CD4-positive, alpha-beta T cell treated with Interleukin-15 for 4 hours (primary cell): ENCODE measurements at places on chromosomes 4 and X.
A peak's percentile ranks its signal among the peaks of the same experiment; 100 is the strongest.

GRCh38 chr4:33381816-33382215 lies 2661.6 kb downstream of the PCDH7 start:
- DNase-seq: no peak

- no peak for DNase-seq
These were observed 1.8 kb downstream of the PPP1R2C start for GRCh38 chrX:42776195-42776594.

GRCh38 chr4:147683188-147683591 lies 773 bp downstream of the PRMT9 start:
- DNase-seq: peak; percentile 6

DNA sequence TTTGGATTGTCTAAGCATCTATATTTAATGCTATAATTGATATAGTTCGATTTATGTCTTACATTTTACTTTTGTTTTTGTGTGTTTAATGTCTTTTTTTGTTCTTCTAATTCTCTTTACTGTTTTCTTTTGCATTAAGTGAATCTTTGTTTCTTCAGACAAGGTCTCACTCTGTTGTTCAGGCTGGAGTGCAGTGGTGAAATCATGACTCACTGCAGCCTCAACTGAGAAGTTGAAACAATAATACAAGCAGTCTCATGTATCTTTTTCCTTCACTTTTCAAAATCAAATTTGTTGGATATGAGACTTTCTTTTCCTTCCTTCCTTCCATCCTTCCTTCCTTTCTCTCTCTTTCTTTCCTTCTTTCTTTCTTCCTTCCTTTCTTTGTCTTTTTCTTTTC lies 1401.6 kb downstream of the ADGRL3 start:
- DNase-seq: no peak

DNA sequence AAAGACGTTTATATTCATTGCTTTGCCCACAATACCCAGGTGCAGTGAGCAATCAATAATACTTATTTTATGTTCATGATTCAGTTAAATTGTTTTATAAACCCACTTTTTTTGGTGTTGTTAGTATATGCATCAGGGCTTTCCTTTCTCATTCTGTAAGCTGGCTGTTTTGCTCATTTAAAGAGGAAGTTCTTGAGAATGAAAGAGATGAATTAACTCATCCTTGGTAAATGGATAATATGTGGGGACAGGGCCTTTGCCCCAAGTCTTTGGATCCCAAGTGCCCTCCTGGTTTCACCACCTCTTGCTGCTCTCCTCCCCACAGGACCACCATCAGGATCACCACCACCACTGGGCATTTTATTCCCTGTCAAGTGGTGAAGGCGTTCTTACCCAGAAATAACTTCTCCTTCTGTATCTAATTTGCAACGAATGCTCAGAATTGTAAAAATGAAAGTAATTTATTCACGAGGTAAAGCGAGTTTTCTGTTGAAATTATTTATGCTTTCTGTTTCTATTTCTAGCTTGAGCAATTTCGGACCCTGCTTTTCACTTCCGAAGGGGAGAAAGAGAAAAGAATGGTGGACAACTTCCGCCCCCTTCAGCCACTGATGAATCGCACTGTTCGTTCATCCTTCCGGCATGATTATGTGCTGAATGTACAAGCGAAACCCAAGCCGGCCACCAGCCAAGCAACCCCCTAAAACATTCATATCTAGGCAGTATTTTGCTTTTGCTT lies 8.2 kb upstream of the ZRSR2 start:
- DNase-seq: no peak

DNA sequence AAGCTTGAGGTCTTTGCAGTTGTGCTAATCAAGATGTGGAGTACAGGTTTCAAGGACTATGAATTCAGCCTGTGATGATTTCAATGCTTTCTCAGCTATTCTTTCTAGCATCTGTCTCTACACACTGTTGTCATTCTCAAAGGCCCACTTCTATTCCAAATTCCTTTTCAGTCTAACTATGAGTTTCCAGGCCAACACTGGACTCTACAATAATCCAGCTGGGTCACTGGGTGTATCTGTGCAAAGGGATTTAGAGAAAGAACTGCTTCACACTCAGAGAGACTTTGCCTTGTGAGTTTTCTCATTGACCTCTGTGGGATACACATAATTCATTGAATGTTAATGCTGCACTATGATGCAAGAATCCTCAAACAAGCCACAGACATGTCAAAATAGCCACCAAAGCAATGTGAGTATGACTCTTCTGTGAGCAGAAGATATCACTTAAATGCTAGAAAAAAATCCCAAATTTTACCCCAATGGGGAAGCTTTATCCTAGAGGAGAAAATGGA lies 171.8 kb upstream of the CLNK start:
- no peak for DNase-seq

DNA sequence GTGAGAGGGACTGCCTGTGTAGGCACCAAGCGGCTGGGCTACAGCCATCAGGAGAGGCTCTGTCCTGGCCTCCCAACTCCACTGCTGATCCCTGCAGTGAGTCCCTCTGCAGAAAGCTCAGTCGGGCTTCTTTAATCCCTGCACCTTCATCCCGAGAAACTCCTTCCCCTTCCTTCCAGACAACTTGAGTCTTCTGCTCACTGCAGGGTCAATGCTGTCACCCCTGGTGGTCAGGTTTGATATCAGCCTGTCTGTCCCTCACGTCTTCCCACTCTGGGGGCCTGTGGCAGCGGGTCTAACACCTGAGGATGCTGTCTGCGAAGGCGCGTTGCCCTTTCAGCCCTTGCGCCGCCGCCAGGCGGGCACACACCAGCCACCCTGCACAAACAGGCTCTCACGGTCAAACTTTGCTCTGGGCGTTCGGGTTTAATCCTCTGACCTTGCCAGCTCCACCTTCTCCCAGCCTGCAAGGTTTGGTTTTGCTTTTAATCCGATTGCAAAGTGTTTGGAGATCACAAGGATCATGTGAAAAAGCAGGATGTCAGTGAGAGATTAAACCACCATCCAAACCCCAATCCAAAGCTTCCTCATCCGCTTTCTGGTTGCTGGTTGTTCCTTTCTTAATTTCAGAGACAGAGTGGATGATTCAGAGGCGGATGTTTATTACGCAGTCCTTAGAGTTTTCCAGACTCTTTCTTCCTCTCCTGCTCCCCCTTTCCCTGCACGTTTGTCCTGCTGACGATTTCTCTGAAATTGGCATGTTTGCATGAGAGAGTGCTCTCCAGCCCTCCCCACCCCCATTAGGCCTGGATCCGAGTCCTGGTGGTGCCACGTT lies 74.8 kb upstream of the SLC34A2 start:
- DNase-seq: no peak

DNA sequence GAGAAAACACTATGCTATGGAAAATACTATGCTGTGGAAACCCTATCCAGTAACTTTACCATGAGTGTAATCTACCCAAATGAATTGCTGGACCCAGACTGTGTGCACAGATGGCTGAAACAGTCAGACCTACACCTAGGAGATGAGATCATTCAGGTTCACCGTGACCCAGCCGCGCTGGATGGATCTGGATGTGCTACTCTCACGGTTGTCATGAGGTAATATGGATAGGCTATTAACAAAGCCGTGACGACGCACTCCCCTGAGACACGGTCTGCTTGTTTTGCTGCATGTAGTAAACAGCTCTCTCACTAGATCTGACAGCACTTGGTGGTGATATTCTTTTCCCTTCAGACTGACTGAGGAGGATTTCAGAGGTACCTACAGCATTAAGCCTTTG lies 832.5 kb upstream of the GRID2 start:
- no peak for DNase-seq

DNA sequence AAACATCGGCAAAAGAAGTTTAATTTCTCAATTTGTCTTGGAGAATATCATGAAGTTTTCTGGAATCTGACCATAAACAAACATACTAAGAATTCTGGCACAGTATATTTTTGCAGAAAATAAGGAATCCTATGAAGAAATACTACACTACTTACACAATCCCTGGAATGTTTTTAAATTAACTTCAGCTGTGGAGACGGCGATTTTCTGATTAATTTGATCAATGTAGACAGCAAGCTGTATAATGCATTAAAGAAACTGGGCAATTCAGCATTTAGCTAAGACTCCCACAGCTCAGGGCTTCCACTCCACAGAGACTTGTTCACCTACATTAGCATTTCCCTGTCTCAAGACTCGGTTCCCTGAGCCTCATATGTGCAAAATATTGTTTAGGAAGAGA lies 12.2 kb downstream of the EGFL6 start:
- no peak for DNase-seq

DNA sequence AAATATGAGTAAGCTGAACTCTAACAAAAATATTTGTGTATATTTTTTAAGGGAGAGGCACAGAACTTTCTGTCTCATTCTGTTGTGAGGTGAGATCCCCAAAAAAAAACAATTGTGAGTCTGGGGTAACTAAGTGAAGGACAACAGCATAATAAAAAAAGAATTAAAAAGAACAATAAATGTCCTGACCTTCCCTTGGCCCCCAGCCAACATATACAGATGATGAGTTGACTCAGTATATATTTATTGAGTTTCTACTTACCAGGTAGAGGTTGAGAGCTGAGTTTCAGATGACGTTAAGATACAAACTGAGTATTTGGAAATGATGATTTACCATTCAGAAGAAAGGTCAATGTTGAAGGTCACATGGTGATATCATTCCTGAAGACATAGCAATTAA lies 239.5 kb downstream of the KCNIP4 start:
- no peak for DNase-seq
